Stimulated activated CD4-positive, alpha-beta T cell treated with anti-CD3 and anti-CD28 coated beads, Interleukin-4, amount 100 ng/mL, for 48 hours (primary cell): ENCODE measurements at places on chromosomes 12 and 14.

GRCh38 chr12:105930557-105931503 lies 207.9 kb downstream of the NUAK1 start:
- no peak for DNase-seq

- no peak for DNase-seq
These were observed 9.3 kb upstream of the HDAC7 start for GRCh38 chr12:47828976-47829482.

- no peak for DNase-seq
These were observed 109.1 kb upstream of the MAX start for GRCh38 chr14:65211341-65211987.

GRCh38 chr12:12121061-12121460 lies 50.3 kb downstream of the BCL2L14 start:
- DNase-seq = no peak

- no peak for DNase-seq
These were observed 37.3 kb downstream of the PPP1R12A start for GRCh38 chr12:79897617-79898016.

DNA sequence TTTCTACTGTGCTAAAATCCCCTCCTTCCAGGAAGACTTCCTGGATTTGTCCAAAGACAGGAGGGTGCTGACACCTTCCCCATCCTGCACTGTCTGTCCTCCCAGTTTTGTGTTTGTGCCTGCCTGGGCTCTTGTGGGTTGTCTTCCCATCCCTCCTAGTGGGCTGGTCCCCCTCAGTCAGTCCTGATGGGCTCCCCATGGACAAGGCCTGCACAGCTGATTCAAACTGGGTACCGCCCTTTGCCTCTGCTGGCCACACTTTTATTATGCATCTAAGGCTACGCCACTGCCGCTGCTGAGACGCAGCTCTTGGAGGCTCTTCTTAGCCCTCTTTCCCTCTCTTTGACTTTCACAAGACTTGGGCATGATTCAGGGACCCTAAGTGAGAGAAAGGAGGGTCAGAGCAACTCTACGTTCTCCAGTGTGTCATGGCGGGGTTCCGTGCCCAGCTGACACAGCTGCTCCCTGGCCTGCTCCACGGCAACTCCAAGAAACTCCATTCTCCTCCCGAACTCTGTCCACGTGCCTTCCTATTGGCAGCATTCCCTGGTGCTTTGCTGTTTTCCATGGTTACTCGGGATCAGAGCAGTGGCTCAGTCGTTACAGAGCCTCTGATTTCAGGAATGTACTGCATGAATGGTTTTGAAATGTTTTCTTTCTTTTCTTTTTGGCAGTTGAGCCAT lies 3.8 kb upstream of the KRT85 start:
- no peak for DNase-seq

DNA sequence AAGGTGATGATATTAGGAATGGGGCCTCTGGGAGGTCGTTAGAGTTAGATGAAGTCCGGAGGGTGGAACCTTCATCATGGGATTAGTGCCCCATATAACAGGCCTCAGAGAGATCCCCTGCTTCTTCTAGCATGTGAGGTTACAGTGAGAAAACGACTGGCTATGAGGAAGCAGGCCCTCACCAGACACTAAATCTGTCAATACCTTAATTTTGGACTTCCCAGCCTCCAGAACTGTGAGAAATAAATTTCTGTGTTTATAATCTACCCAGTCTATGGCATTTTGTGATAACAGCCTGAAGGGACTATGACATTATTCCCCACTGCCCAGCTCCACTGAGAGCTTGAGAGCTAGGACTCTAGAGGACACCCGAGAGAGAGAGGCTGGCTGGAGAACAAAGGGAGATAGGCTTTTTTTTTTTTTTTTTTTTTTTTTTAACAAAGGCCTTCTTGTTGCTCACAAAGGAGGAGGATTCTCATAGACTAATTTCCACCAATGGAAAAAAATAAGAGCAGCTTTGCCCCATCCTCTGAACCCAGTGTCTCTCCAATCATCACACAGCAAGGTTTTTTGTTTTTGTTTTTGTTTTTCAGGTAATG lies 87.8 kb upstream of the EEA1 start:
- no peak for DNase-seq

- no peak for DNase-seq
These were observed 14.7 kb upstream of the HIGD1C start for GRCh38 chr12:50937653-50938052.
